ENCODE measurements at places on chromosomes 13 and 19.

GRCh38 chr13:50070186-50070585 is 54.9 kb downstream of the KCNRG start:
- DNase-seq: no peak

GRCh38 chr13:44305917-44306370 is 67.7 kb upstream of the SERP2 start:
- no peak for DNase-seq

GRCh38 chr13:19382111-19382510 is 179.2 kb downstream of the TPTE2 start:
- DNase-seq: no peak

- DNase-seq: peak; percentile 93
Observed at GRCh38 chr19:33521480-33522370, at the start of gene PEPD. Gene PEPD (minus strand): TSS chr19:33521791. CDS start chr19:33521760, 31 bp downstream.

DNA sequence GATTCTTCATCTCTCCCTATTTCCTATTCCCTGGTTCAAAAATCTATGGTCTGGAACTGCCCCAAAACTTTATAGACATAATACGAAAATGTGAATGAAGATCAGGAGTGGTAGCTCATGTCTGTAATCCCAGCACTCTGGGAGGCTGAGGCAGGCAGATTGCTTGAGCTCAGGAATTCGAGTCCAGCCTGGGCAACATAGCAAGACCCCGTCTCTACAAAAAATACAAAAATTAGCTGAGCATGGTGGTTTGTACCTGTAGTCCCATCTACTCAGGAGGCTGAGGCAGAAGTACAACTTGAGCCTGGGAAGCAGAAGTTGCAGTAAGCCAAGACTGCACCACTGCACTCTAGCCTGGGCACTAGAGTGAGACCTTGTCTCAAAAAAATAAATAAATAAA is 35.1 kb downstream of the UGGT2 start:
- no peak for DNase-seq

DNA sequence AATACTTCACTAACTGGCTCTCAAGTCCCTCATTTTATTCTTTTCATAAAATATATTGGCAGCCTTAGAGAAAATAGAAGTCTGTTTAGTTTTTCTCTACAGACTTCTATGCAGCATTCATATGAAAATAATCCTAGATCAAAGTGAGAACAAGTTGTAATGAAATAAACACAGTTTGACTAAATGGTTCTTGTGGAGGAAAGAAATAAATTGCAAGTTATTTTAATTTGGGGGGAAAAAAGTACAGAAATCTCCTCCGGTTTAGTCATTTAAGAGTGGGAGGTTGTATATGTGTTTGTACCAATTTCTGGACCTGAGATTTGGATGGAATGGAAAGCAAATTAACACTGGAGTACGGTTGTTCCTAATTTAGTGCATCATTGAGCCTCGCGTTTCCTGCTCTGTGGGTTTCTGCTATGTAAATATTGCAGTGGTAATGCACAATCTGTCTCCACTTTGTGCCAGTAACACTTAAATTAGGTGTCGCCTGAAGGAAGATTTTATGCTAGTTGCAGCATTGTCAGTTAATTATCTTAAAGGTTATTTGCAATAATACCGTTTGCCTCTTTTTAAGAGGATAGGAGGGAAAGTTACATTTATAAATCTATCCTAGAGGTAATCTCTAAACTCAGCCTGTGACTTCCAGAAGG is 100.2 kb downstream of the ZIC5 start:
- no peak for DNase-seq

- DNase-seq: no peak
Observed at GRCh38 chr19:29483641-29483920, 42.2 kb upstream of the VSTM2B start.

DNA sequence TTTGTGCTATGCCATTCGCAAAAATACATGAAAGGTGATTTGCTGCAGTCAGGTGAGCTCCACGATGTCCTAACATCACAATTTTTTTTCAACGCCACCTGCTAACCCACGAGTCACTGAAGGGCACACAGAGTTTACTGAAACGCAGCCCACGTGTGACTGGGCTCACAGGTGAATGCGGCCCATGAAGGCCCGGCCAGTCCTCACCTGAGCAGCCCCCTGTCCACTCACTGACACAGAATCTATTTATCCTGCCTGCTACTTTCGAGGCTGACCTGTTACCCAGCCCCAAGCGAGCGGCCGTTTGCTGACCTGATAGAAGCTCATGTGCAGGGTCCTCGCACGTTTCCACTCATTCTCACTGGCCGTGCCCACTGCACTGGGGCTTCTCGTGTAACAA is 121.9 kb upstream of the SOX1 start:
- no peak for DNase-seq

Measured in umbilical cord (tissue), 2 donors.